ENCODE measurements at places on chromosomes 12 and 14.

- no peak for DNase-seq
These were observed 5.2 kb upstream of the VDR start for GRCh38 chr12:47909839-47910465.

DNA sequence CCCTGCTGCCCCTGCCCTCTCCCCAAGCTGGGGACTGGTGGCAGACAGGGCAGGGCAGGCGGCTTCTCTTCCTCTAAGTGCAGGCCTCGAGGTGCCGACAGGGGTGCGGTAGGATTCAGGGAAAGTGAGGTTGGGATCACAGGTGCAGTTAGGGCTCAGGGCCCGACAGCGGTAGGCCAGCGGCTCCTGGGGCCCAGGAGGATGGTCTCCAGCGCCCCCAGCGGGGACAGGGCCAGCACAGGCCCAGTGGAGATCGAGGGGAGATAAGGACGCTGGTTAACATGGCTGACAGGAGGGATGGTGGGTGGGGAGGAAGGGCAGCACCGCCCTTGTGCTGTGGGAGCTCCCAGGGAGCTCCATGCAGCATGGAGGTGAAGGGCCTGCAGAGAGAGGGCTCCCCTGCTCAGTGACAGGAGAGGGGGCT, 935 bp upstream of the CRIP1 start:
- peak; percentile 80 for DNase-seq

DNA sequence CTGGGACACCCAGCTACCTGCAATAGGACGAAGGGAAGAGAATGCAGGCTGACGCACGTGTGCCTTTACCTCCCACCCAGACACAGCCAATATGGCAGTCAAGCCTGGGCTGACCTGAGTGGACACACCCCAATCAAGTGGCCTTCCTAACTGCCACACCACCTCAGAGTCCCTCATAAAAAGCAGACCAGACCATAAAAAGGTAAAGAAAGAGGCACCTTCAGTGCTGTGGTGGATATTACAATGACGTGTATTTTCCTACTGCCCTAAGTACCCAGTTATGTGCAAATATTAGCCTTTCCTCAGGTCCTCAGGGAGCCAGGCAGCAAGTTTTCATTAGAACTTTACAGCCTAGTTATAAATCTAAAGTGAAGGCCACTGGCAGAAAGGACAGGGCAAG, 75.8 kb downstream of the KCNK10 start:
- no peak for DNase-seq

DNA sequence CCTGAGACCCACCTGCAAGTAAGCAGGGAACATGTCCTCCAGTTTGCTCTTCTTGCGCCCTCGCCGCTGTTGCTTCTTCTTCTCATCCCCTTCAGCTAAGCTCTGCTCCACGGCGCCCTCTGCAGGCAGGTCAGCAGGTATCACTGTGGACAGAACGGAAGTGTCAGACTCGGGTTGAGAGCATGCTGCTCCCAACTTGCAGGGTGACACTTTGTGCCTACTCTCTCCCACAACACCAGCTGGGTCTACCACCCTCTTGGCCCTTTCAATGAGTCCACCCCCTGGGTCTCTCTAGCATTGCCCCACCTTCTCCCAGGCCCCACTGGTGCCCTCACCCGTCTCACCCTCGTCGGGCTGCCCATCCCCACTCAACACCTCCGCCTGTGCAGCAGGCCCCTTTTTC, 16.7 kb downstream of the KMT2D start:
- peak; percentile 80 for DNase-seq

- DNase-seq: no peak
These were observed 56.7 kb downstream of the RALGAPA1 start for GRCh38 chr14:35752380-35752779.

- DNase-seq: no peak
These were observed 168.6 kb downstream of the ALX1 start for GRCh38 chr12:85448548-85449139.

DNA sequence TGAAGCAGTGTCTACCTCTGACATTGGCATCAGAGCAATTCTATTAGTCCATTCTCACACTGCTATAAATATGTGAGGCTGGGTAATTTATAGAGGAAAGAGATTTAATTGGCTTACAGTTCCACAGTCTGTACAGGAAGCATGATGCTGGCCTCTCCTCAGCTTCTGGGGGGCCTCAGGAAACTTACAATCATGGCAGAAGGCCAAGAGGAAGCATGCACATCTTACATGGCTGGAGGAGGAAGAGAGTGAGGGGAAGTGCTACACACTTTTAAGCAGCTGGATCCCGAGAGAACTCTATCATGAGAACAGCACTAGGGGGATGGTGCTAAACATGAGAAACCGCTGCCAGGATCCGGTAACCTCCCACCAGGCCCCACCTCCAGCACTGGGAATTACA, 25.7 kb upstream of the SEL1L start:
- DNase-seq: no peak

DNA sequence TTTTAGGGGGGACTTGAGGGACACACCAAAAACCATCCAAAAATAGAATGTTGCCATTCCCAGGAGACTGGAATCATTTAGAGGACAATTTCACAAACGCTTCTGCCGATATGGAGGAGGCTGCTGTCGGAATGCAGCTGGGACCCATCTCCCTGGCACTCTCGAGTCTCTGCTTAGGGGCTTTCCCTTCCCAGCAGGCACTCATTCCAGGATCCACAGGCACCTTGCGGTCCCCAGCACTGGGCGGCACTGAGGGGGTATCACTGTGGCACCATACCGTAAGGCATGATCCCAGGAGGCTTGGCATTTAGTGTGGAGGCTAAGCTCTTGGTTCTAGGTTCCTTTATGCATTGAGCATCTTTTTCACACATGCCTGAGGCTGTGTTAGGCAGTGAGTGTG, 36.6 kb upstream of the LTBP2 start:
- no peak for DNase-seq

GRCh38 chr12:44833561-44833960, 42.6 kb downstream of the NELL2 start:
- DNase-seq: no peak

DNA sequence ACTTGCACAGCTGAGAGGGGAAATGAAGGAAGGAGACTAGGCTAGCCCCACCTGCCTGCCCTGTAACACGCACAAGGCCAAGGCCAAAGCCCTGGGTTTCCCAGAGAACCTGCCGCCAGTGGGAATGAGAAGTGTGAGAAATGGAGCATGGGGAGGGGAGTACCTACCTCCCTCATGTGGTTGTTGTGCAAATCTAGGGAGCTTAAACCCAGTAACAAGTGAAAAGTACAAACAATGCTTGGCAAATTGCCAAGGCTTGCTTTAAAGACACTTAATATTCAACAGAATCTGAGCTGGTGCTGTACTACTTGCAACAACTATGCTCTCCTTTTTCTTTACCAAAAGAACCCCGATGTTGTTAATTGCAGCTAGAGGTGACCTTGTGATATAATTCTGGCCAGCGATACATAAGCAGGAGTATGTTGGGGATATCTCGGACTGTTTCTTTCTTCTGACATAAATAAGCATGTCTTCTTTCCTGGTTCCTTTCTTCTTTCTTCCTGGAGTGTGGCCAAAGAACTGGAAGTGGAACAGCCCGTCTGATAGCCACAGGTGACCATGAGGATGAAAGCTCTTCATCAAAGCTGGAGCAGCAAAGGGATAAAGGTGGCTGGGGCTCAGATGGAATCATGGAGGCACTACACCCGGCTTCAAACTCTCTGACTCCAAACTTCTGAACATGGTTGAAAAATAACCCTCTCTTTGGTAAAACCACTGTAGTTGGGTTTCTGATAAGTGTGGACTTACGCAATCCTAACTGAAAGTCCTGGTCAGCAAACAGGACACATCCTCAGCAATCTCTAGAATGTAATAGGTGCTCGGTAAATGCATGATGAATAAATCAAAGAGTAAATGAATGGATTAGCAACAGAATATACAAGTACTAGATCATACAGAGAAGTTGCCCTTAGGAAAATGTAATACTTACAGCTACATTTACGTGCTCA, 207.9 kb downstream of the NUAK1 start:
- no peak for DNase-seq

DNA sequence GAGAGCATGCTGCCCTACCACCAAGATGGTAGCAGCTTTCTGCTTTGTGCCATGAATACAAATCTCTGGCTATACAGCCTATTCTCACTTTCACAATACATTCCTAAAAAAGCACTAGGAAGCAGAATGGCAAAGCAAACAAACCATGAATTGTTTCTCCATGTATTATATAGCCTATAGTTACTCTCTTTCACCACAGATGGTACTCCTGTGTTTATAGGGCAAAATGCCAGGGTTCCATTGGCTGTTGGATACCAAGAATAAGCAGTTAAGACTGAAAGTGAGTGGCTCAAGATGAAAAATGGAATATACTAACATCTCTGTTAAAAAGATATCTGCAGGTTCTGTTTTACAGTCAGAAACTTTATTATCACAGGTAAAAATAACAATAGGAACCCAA, 11.1 kb downstream of the ARF3 start:
- no peak for DNase-seq

DNA sequence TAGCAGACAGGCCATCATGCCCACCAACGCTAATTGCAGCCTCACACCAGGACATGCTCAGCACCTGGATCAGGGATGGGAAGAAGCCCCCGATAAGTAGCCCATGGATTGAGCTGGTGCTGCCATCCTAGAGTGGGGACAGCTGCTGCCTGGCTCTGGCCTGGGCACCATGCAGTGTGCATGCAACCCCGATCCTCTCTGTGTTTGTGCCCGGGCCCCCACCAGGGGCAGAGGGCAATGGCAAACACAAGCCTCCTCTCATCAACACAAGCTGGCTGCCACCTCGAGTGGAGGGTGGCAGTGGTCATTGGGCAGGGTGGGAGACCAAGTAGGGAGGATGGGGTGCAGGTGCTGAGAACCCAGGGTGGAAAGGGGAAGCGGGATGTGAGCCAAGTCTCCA, 23.3 kb upstream of the SOCS2 start:
- no peak for DNase-seq

- DNase-seq: no peak
These were observed 2.1 kb upstream of the EIF4B start for GRCh38 chr12:53004178-53004577.

- DNase-seq: no peak
These were observed 345.6 kb downstream of the PAWR start for GRCh38 chr12:79344855-79345847.

DNA sequence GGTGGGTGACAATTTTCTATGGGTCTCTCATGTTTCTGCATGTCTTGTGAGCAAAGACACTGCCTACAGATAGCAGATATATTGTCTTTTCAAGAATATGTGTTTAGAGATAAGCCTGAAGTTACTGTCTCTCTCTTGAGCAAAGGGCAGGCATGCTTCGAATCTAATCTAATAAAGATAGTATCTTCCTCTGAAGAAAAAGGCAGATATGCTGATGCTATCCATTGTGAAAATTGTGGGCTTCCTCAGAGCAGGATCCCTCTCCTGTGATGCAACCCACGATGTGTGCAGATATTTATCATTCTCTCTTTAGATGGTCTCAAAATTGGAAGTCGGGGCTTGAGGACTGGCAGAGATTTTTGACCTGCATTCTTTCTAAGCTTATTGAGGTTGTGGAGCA, 187.0 kb downstream of the DACT1 start:
- DNase-seq: no peak

DNA sequence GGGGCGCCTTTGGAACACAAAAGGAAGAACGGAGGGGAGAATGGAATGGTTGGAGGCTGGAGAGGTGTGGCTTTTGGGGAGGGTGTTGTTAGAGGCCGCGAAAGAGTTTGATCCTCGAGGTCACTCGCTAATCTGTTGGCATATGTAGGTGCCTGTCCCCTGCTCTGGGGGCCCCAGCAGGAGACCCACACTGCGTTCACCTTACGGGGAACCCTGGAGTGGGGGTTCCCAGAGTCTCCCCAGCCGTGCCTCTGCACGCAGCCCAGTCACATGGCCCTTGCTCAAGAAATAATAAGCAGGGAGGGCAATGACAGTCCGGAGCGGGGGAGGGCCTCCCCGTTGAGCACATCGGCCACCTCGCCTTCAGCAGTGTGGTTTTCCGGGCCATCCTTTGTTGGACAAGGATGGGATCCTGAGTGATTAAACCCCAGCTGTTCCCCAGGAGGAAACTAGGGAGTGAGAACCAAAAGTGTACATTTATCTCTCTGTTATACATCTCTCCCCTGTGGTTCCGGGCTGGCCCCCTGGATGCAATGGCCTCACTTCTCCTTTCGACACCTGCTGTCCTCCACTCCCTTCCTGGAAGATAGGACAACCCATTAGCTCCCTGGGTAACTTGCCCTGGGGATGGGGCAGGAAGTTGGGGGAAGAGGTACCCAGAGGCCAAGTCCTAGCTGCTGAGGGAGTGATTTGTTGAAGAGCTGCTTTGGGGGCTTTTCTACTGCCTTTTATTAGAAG, 1.3 kb downstream of the PLEKHG3 start:
- peak; percentile 34 for DNase-seq

GRCh38 chr14:68598621-68599447, 194.0 kb downstream of the ZFP36L1 start:
- DNase-seq: no peak

GRCh38 chr14:85531587-85532373, 1.8 kb downstream of the FLRT2 start:
- no peak for DNase-seq

GRCh38 chr14:30290001-30290400, 269.0 kb upstream of the G2E3 start:
- DNase-seq: no peak

DNA sequence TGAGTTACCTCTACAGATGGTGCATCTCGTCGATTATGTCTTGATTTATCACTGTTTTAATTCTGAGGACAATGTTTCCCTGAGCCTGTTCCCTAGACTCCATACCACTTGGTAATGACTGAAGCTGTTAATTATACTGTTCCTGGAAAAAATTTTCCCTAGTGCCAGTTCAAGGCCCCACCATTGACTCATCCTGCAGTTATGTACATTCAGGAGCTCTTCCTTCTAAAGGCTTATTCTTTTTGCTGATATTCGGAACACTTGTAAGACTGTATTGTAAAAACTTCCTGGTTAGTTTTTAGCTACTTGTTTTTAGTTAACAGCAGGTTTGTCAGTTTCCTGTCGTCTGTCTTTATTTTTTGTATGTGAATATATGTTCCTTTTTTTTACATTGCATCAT, 30.4 kb upstream of the PPP2R5E start:
- no peak for DNase-seq

DNA sequence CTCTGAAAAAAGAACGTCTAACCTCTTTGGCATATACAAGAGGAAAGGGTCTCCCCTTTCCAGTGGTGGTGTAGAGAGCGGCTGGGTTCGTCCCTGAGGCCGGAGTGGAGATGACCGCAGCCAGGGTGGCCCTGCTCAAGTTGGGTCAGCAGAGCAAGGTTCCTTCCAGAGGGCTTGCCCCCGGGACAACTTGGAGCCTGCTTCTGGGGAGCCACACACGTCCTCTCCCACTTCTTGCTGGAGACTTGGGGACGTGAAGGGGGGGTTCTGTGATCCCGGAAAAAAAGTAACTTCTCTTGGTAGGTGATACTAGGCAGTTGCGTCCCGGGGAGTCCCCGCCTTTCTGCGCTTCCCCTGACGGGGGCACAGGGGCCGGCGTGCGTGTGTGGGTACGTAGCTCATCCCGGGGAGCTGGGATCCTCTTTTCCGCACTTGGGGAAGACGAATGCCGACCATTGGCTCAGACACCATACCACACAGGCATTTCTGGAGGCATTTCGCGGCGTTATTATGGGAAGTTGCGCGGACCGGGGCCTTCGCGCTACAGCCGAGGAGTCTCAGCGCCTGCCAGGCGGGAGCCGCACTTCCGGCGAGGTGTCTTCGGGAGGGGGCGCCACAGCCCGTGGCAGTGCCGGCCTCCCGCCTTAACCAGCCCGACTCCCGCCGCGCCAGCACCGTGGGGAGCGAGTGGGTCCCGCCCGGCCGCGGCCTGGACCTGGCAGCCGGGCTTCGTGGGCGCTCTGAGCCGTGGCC, 14.8 kb upstream of the PAX9 start:
- no peak for DNase-seq

- DNase-seq: no peak
These were observed 202.0 kb upstream of the KRR1 start for GRCh38 chr12:75713434-75713833.

Measured in CD4-positive, alpha-beta T cell treated with Interleukin-1 beta for 1 hour (primary cell).